ENCODE measurements at places on chromosomes 2 and 18.
A peak's percentile ranks its signal among the peaks of the same experiment; 100 is the strongest.

GRCh38 chr2:136072621-136073020 lies 45.3 kb downstream of the CXCR4 start:
- no peak for DNase-seq

DNA sequence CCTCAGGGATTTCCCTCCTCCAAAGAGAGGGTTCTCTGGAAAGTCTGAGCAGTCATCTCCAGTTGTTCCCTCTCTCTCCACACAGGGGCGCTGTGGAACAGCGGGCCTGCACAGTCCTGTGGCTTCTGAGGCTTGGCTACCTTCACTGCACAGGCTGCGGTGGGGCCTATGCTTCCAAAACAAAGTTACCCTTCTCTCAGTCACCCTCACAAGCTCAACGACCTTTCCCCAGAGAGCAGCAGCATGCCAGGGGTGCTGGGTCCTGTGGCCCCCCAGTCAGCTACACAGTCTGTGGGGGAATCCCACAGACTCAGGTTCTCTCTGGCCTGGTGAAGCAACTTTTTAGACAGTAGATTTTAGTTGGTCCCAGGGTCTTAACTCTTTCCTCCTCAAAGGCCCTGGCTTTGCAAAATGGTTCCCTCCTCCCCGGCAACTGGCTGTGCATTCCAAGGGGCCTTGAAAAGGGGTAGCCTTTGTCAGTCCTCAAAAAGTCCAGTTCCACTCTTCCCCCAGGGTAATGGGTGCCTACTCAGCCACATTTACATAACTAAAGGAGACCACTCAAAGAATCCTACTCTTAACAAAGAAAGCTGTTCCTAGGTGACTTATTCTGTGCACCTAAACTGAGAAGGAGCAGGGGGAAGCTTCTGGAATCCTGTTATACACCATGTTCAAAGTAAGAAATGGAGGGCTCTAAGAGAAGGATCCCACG lies 14.9 kb downstream of the B3GNT7 start:
- DNase-seq: no peak

GRCh38 chr18:79740521-79741361 lies 57.0 kb upstream of the KCNG2 start:
- DNase-seq: no peak

- peak; percentile 64 for DNase-seq
Observed at GRCh38 chr2:191740016-191740419, 62.1 kb downstream of the NABP1 start.

DNA sequence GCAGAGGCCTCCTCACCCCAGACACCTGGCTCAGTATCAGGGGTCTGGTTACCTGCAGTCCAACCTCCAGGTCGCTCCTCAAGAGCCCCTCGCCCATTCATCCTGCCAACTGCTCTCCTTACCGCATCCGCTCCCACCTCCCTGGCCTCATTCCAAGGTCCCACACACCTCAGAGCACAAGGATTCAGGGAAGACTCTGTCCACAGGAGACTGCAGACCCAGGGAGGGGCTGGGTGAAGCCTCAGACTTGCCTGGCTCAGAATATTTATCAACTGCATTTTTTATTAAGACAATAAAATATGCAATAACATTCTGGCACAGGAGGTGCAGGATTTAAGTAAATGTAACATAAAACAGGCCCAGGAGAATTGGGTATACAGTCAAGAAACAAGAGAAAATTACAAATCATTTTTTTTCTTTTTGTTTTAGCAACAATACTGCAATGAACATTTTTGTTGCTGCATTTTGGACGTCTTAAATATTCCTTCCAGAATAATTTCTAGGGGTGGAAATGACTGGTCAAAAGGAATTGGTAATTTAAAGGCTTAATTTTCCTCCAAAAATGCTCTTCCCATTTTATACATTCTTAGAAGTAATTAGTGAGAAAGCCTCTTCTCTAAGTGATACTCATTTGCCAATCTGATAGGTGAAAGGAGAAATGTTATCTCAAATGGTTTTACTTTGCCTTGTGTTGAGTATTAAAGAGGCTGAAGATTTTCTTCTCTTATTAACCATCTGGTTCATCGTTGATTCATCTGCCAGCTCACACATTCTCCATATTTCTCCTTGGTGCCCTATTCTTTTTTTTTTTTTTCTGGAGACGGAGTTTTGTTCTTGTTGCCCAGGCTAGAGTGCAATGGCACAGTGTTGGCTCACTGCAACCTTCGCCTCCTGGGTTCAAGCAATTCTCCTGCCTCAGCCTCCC lies 42.5 kb downstream of the TEX44 start:
- no peak for DNase-seq

- DNase-seq: peak; percentile 54
Observed at GRCh38 chr2:48250943-48251342, 279.0 kb upstream of the STON1 start.

DNA sequence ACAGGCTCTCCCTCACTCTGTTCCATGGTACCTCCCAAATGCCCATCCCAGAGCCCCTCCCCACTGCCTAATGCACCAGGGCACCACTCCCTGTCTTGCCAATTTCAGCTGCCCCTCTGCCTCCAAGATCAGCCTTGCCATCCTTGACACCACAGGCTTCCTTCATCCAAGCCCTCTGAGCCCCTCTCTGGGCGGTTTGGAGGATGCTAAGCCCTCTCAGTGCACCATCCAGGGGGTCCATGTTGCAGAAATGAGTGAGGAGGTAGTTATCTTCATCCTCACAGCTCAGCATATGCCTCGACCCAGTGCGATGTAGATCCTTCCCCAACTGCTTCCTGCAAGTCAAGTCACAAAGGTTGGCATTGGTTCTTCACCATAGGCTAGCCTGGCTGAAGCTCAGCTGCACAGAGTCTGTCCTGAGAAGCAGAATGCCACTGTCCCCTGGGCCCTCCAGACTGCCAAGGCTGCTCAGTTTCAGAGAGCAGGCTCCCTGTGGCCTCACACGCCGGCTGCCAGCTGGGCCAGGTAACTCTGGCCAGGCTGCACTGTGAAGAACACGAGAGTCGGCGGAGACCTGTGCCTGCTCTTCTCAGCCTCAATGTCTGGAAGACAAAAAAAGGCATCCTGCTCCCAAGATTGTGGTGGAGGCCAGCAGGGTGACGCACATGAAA lies 9.9 kb upstream of the MAP3K2 start:
- no peak for DNase-seq

- no peak for DNase-seq
Observed at GRCh38 chr2:197946562-197946961, 142.2 kb downstream of the PLCL1 start.

- DNase-seq: no peak
Observed at GRCh38 chr2:128782411-128783192, 463.9 kb upstream of the HS6ST1 start.

GRCh38 chr2:192051533-192051932 lies 143.2 kb downstream of the TMEFF2 start:
- no peak for DNase-seq

GRCh38 chr2:223044092-223044836 lies 7.7 kb upstream of the KCNE4 start:
- no peak for DNase-seq

DNA sequence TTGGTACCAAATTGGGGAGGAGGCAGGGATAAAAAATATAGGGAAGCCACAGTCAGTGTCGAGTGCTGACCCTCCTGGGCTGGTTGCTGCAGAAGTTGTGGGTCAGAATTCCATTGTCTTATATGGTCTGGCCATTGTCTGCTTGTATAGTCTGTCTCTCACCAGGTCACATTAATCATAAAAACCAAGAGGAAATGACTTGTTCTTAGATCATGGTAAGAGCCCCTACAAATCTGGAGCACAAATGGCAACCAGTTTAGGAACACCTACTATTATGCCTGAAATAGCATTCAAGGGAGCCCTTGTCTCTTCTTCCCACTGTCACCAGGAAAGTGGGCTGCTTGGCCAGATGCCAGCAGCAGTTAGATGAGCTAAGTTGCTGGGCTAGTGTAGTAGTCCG lies 119.7 kb upstream of the RMP24 start:
- no peak for DNase-seq

DNA sequence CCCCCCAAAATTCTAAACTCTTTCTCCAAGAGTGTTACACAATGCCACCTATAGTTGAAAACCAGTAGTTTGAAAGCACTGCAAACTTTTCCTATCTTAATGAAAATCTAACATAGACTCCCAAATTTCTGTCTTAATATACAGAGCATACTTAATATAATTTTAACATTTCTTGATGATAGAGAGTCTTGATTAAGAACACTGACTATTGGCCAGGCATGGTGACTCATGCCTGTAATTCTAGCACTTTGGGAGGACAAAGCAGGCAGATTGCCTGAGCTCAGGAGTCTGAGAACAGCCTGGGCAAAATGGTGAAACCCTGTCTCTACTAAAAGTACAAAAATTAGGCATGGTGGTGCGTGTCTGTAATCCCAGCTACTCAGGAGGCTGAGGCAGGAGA lies 34.2 kb downstream of the ASXL2 start:
- DNase-seq: no peak

GRCh38 chr2:197069958-197070357 lies 143.5 kb upstream of the PGAP1 start:
- no peak for DNase-seq

GRCh38 chr2:159712929-159713420 lies 669 bp downstream of the MARCHF7 start:
- peak; percentile 19 for DNase-seq

GRCh38 chr2:220779931-220780330 lies 792.2 kb downstream of the EPHA4 start:
- DNase-seq: no peak

DNA sequence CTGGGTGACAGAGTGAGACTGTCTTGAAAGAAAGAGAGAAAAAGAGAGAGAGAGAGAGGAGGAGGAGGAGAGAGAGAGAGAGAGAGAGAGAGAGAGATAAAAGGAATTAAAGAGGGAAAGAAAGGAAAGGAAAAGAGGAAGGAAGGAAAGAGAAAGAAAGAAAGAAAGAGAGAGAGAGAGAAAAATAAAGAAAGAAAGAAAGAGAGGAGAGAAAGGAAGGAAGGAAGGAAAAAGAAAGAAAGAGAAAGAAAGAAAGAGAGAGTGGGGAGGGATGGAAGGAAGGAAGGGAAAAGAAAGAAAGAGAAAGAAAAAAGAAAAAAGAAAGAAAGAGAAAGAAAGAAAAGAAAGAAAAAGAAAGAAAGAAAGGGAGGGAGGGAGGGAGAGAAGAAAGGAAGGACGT lies 29.8 kb downstream of the MOGAT1 start:
- DNase-seq: no peak

- peak; percentile 61 for DNase-seq
Observed at GRCh38 chr2:6913415-6914157, 3.6 kb upstream of the RNF144A start.

DNA sequence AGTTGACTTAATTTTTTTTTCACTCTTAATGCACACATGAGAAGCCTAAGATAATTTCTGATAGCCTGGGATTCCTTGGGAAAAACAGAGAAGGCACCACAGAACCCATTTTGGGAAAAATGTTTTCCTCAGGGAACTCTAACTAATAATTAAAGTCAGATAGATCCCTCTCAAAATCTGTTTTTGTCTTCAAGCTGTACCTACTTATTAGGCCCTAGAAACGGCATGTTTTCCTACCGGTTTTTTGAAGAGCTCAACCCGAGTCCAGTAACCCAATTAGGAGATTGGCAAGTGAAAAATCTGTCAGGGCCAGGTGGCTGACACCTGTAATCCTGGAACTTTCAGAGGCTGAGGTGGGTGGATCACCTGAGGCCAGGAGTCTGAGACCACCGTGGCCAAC lies 16.1 kb upstream of the PDK1 start:
- DNase-seq: no peak

- DNase-seq: no peak
Observed at GRCh38 chr2:130187268-130187667, 5.2 kb downstream of the MZT2B start.

DNA sequence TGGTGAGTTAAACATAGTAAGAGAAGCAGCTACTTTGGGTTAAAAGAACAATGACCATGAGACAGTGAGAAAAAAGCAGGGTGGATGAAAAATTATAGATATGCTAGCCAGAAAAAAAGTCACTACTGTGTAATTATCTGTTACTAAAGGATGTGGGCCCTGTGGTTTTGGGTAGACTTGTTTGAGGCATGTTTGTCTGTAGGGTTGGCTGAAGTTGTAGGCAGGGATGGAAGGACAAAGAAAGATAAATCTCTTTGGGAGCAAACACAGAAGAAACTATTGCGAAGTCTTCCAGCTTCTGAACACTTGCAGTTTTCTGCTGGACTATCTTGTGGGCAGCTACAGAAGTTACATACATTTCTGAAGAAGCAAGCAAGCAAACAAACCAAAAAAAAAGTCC lies 28.2 kb downstream of the RND3 start:
- no peak for DNase-seq

GRCh38 chr18:8699948-8700347 lies 5.4 kb upstream of the MTCL1 start:
- DNase-seq: no peak

- DNase-seq: no peak
Observed at GRCh38 chr2:178115271-178115670, 3.0 kb downstream of the RBM45 start.

DNA sequence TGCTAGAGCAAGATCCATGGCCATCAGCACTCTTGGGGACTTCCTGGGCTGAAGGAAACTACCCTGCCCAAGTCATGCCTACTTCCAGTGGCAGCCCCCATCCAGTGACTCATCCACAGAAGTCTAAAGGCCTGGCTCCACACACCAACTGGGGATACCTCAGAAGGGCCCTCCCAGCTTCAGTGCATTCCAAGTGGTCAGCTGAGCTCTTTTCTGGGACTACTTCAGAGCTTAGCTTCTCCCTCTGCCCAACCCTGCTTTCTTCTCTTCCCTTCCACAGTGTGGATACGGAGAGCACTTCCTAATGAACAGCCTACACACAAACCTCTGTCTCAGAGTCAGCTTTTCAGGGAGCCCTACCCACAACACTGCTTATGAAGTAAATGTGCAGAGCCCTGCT lies 66.5 kb downstream of the CLHC1 start:
- no peak for DNase-seq

DNA sequence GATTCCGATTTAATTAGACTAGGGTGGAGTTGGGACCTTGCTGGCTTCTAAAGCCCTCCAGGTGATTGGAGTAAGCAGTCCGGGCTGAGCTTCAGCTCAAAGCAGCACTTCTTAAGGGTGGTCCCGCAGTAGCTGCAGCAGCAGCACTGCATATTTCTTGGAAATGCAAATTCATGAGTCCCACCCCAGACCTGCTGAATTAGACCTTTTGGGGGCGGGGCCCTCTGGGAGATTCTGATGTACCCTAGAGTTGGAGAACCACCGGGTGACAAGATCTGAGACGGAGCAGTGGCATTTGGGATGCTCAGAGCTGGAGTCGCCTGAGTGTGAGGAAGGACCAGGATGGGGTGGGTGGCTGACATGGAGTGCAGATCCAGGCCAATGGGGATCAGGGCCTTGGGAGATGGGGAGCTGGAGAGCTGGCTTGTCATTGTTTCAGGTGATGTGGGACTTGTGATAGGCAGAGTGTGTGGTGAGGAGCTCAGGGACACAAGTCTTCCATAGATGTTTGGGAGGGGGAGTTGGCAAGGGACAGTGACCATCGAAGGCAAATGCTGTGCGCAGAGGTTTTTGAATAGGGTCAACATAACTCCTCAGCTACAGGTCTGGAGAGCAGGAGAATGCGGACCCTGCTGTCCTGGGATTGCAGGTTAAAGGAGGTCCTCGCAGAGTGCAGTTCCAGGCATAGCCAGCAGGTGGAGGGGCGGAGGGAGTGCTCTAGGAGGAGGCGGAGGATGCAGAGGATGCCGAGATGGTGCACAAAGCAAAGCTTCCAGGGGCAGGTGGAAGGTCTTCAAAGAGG lies 130.9 kb upstream of the RAB12 start:
- DNase-seq: peak; percentile 76

Data from activated CD4-positive, alpha-beta T cell treated with anti-CD3 and anti-CD28 coated beads, Interleukin-2, Interleukin-6, amounts not matched to agents 100 ng/mL and 50 ng/mL, durations not matched to agents 16 hours and 8 hours (primary cell).